DND-41 (cell line): ENCODE measurements at places on chromosomes 1 and 21.

- no peaks in the 10 kb centered on the region for H3K27me3 ChIP-seq
- no peak overlapping the region for H3K4me3 ChIP-seq
- H3K4me1 ChIP-seq = no peaks in the 10 kb centered on the region
Observed at GRCh38 chr21:33127154-33127867, 57.4 kb downstream of the OLIG1 start.

DNA sequence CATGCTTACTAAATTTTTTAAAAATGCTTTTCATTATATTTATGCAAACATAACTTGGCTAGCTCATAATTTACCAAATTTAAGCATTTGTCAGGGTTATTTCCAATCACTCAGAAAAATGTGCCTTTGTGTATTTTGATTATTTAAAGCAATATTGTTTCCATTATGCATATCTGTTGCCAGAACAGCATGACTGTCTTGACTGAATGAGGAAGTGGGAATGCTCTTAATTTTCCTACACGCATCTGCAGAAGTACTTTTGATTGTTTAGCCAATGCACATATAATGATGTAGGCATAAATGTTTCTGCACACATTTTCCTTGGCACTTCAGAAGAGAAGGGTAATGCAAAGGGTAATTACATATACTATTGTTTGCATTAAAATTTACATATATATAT, 92.5 kb upstream of the ADGRL2 start:
- no peak overlapping the region for H3K27ac ChIP-seq
- H3K4me1 ChIP-seq = no peaks in the 10 kb centered on the region
- H3K36me3 ChIP-seq = no peaks in the 10 kb centered on the region
- DNase-seq = no peak
- no peak overlapping the region for H3K4me3 ChIP-seq

GRCh38 chr1:79259390-79260336, 253.1 kb upstream of the ADGRL4 start:
- no peaks in the 10 kb centered on the region for H3K27me3 ChIP-seq
- no peak overlapping the region for H3K27ac ChIP-seq
- no peak overlapping the region for H3K4me3 ChIP-seq
- H3K36me3 ChIP-seq = no peaks in the 10 kb centered on the region
- no peaks in the 10 kb centered on the region for H3K4me1 ChIP-seq
- no peak for DNase-seq

GRCh38 chr1:19449454-19450228, 35.7 kb downstream of the CAPZB start:
- no peak overlapping the region for H3K4me3 ChIP-seq
- no peaks in the 10 kb centered on the region for H3K4me1 ChIP-seq
- H3K36me3 ChIP-seq = peaks cover 20% of the 10 kb centered on the region
- no peak for DNase-seq
- no peak overlapping the region for H3K27ac ChIP-seq
- H3K27me3 ChIP-seq = no peaks in the 10 kb centered on the region

DNA sequence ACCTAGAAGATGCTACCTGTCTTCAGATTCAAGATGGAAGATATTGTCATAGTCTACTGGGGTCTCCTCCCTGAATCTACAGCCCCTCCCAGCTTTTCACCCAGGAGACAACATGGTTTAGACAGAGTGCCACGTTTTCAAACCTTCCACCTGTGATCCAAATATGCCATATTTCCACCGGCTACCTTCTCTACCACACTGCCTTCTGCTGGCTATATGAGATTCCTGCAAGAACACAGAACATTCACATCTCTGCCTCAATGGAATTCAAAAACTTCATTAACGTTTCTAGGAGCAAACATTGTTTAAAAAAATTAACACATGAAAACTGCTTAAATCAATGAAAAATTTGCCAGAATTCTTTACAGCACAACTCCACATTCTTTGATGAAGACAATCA, 12.9 kb upstream of the LELP1 start:
- H3K4me3 ChIP-seq = no peak overlapping the region
- peaks cover 31% of the 10 kb centered on the region for H3K27me3 ChIP-seq
- DNase-seq = no peak
- no peaks in the 10 kb centered on the region for H3K36me3 ChIP-seq

GRCh38 chr1:219422811-219423598, 189.9 kb downstream of the ZC3H11B start:
- DNase-seq = no peak
- no peaks in the 10 kb centered on the region for H3K36me3 ChIP-seq
- no peaks in the 10 kb centered on the region for H3K27me3 ChIP-seq
- no peak overlapping the region for H3K27ac ChIP-seq
- H3K4me3 ChIP-seq = no peak overlapping the region
- no peaks in the 10 kb centered on the region for H3K4me1 ChIP-seq

DNA sequence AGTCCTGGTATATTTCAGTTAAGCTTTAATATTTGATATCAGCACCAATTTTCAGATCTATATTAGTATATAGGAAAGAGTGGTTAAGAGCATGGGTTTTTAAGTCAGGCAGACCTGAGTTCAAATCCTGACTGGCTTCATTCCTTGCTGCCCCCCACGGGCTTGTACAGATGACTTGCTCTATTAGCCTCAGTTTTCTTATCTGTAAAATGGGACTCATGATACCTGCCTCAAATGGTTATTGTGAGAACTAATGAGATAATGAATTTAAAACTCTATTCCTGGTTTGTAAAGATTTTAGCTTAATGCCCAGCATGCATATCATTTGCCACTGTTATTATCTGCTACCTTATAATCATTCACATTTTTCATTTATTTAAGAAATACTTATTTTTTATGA, 264.5 kb downstream of the RPS6KC1 start:
- H3K4me3 ChIP-seq = no peak overlapping the region
- no peaks in the 10 kb centered on the region for H3K27me3 ChIP-seq
- no peaks in the 10 kb centered on the region for H3K36me3 ChIP-seq
- H3K4me1 ChIP-seq = no peaks in the 10 kb centered on the region
- DNase-seq = no peak

DNA sequence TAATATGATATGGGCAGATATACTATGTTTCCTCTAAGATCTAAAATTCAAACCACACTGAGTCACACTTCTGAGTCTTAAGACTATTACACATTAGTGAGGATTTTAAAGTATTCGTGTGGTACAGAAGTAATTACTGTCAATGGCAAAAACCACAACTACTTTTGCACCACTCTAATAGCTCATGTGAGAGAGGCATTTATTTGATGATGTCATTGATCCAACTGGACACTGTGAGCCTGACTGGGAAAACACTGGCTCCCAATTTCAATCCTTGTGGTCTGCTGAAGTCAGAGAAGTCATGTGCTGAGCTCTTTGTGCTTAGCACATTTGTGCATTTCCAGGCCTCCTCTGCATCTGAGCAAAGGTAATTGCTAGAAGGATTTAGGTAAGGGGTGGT, 377.8 kb downstream of the USH2A start:
- no peaks in the 10 kb centered on the region for H3K27me3 ChIP-seq
- H3K4me3 ChIP-seq = no peak overlapping the region
- no peaks in the 10 kb centered on the region for H3K4me1 ChIP-seq
- H3K27ac ChIP-seq = no peak overlapping the region

GRCh38 chr1:54600947-54601721, 22.2 kb downstream of the FAM151A start:
- no peaks in the 10 kb centered on the region for H3K27me3 ChIP-seq
- H3K4me1 ChIP-seq = peaks cover 21% of the 10 kb centered on the region
- no peaks in the 10 kb centered on the region for H3K36me3 ChIP-seq
- DNase-seq = no peak
- no peak overlapping the region for H3K27ac ChIP-seq

GRCh38 chr1:170284512-170284911, 138.8 kb downstream of the NTMT2 start:
- H3K36me3 ChIP-seq = no peaks in the 10 kb centered on the region
- no peaks in the 10 kb centered on the region for H3K27me3 ChIP-seq
- no peak for DNase-seq
- H3K27ac ChIP-seq = no peak overlapping the region
- H3K4me3 ChIP-seq = no peak overlapping the region

GRCh38 chr1:183051546-183051945, 28.3 kb downstream of the LAMC1 start:
- no peaks in the 10 kb centered on the region for H3K4me1 ChIP-seq
- no peak overlapping the region for H3K4me3 ChIP-seq
- no peaks in the 10 kb centered on the region for H3K36me3 ChIP-seq
- peaks cover 6% of the 10 kb centered on the region for H3K27me3 ChIP-seq

GRCh38 chr1:155191904-155192303, 15.8 kb downstream of the THBS3 start:
- DNase-seq = no peak
- H3K36me3 ChIP-seq = 0 out of 2 replicates have a peak, but pooled peaks cover 1% of the 10 kb centered on the region
- peaks cover 34% of the 10 kb centered on the region for H3K4me1 ChIP-seq
- H3K4me3 ChIP-seq = no peak overlapping the region
- H3K27ac ChIP-seq = no peak overlapping the region
- no peaks in the 10 kb centered on the region for H3K27me3 ChIP-seq

DNA sequence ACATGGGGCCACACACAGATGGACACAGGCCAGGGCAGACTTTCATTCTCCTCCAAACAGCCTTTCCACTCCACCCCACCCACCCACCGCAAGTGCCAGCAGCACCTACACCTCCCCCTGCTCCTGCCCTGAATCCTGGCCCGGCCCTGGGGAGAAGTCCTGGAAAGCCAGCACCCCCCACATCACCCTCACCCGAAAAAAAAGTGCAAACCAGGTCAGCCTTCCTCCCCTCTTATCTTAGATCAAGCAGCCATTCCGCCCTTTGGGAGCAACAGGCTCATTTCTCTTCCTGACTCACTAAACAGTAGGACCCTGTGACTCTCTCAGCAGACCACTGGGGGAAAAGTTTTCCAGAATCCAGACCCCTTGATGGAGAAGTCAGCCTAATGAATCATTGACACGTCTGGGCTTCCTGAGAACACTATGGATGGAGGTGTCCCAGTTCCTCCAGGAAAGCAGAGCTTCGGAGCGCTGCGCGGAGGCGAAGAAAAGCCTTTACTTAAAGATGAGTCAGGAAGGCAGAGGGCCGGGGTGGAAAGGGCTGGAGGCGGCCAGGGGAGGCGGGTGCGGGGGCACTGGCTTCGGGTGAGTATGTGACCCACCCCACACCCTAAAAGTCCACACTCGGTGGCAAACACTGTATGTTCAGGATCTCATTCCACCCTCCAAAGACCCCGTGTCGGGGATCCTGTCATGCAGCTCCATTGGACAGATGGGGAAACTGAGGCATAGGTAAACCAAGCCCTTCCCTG, 588.7 kb downstream of the MATN1 start:
- no peak for DNase-seq
- H3K27ac ChIP-seq = no peak overlapping the region
- H3K27me3 ChIP-seq = peaks cover 2% of the 10 kb centered on the region
- H3K36me3 ChIP-seq = no peaks in the 10 kb centered on the region

DNA sequence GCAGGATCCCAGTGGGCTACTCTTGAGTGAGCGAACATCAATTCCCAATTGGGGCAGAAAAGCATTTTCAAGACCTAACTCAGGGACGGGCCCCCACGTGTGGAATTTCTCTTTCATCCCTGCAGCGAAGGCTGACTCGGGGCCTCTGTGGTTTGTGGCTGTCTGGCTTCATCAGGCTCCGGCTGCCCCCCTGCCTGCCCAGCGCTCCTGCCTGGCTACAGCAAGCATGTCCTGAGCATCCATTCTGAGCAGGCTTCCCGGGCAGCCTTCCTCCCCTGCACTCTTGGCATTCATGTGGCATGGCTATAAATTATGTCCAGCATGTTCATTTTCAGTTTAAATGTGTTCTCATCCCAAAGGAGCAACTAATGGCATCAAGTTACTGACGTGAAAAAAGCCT, 588.1 kb downstream of the KIF26B start:
- no peaks in the 10 kb centered on the region for H3K4me1 ChIP-seq
- H3K36me3 ChIP-seq = peaks cover 2% of the 10 kb centered on the region; the same call in 1 of the 2 replicates
- no peak overlapping the region for H3K4me3 ChIP-seq
- no peak for DNase-seq
- H3K27me3 ChIP-seq = no peaks in the 10 kb centered on the region

- no peaks in the 10 kb centered on the region for H3K36me3 ChIP-seq
- peaks cover 24% of the 10 kb centered on the region for H3K4me1 ChIP-seq
- H3K27ac ChIP-seq = no peak overlapping the region
- H3K4me3 ChIP-seq = no peak overlapping the region
- H3K27me3 ChIP-seq = no peaks in the 10 kb centered on the region
Observed at GRCh38 chr1:214458541-214458940, 92.9 kb downstream of the PTPN14 start.

DNA sequence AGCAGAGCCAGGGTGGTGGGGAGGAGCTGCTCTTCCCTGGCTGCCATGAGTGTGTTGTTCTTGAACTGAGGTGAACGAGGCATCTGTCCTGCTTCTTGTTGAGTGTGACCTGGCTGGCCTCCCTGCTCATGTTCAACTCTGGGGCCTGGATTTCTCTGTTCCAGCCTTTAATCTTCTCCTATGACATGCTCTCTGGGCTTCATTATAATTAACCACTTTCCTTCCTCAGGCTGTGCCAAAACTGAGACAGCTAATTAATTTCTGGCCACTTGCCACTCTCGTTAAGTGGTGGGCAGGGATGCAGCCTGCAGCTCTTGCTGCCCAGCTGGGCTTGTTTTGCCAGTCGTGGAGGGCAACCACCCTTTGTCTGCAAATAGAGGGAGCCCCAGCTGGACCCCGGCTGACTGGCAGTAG, 23.3 kb downstream of the OPRD1 start:
- H3K4me1 ChIP-seq = no peaks in the 10 kb centered on the region
- no peak overlapping the region for H3K4me3 ChIP-seq
- no peak for DNase-seq
- peaks cover 8% of the 10 kb centered on the region for H3K27me3 ChIP-seq

DNA sequence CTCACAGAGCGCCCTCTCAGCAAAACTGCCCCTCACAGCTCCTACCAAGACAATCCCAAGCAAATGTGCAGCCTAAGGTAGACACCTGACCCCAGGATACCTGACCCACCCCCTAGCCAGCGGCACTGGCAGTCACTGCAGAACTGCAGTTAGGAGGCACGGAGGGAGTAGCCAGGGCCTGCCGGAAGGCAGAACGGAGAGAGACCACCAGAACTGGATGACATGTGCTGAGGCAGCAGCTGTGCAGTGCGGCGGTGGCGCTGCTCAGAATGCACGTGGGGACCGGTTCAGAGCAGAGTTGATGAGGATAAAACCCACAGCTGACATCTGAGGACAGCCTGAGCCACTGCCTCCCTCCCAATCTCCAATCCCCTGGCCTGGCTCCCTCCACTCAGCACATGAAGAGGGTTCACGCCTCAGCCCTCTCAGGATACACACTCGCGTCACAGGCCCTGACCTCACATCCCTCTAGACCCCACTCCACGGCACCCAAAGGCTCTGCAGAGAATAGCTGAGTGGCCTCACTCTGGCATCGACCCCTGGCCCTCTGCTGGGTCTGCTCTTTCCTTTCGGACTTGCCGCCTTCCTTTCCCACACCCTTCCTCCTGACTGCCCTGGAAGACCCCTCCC, 29.6 kb downstream of the UBE2G2 start:
- peaks cover 72% of the 10 kb centered on the region for H3K36me3 ChIP-seq
- no peak overlapping the region for H3K27ac ChIP-seq
- H3K27me3 ChIP-seq = no peaks in the 10 kb centered on the region
- no peak overlapping the region for H3K4me3 ChIP-seq
